ENCODE measurements at places on chromosomes 3 and 15.

- H3K27ac ChIP-seq: no peak overlapping the region
- H3K27me3 ChIP-seq: no peaks in the 10 kb centered on the region
- H3K36me3 ChIP-seq: no peaks in the 10 kb centered on the region
- DNase-seq: no peak
- H3K4me3 ChIP-seq: no peak overlapping the region
Observed at GRCh38 chr3:172189987-172190603, 150.7 kb downstream of the FNDC3B start.

GRCh38 chr3:191328383-191328961, 722 bp upstream of the CCDC50 start:
- peak overlapping the region; percentile 82 for H3K4me3 ChIP-seq
- no peaks in the 10 kb centered on the region for H3K4me1 ChIP-seq
- DNase-seq: no peak
- no peaks in the 10 kb centered on the region for H3K27me3 ChIP-seq
- no peaks in the 10 kb centered on the region for H3K36me3 ChIP-seq

GRCh38 chr3:174710612-174711011, 148.5 kb upstream of the NAALADL2 start:
- no peak overlapping the region for H3K4me3 ChIP-seq
- DNase-seq: no peak
- no peaks in the 10 kb centered on the region for H3K36me3 ChIP-seq
- no peak overlapping the region for H3K27ac ChIP-seq

DNA sequence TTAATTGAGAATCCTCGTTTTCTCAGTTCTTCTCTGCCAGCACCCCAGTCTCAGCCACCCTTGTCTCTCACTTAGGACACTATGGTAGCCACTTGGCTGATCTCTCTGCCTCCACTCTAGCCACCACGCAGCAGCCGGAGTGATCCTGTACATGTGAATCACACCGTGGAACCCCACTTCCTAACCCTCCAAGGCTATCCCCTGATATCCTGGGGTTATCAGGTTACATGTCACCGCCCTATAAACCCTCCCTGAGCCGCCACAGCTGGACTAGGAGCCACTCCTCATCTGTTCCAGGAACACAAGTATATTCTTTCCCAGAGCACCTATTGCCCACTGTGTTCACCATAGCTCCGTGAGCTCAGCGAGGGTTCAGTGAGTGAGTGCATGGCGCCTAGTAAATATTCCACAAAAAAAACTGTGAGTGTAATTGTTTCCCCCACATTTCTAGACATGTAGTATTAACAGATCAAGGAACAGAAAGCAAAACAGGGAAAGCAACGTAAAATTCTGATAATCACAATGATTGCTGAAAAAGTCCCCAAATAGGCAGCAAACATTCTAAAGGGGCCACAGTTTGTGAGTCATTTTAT, 661 bp upstream of the PARP14 start:
- H3K36me3 ChIP-seq: no peaks in the 10 kb centered on the region
- H3K4me1 ChIP-seq: peaks cover 16% of the 10 kb centered on the region
- peak overlapping the region; percentile 95 for H3K27ac ChIP-seq
- peak; percentile 32 for DNase-seq
- no peaks in the 10 kb centered on the region for H3K27me3 ChIP-seq
- H3K4me3 ChIP-seq: peak overlapping the region; percentile 71

DNA sequence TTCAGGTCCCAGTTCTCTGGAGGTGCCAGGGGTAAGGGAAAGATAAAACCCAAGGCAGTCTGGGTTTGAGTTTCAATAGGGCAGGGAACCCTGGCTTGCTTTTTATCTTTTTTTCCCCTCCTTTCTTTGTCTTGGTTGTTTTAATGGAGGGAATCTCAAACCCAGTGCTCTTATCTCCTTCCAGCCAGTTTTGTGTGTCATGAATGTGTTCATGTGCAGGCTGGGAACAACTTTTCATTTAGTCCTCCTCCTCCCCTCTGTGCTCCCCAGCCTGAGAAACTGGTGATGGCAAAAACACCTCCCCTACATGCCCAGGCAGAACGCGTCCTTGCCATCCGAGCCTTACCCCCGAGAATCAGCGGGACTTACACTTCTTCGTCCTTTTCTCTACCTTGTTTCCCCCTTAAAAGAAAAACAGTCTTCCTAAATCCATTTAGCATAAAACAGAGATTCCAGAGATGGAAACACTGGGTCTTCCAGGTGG, 10.9 kb downstream of the SEMA3G start:
- H3K27ac ChIP-seq: no peak overlapping the region
- H3K4me1 ChIP-seq: peaks cover 10% of the 10 kb centered on the region
- no peaks in the 10 kb centered on the region for H3K36me3 ChIP-seq
- DNase-seq: no peak

DNA sequence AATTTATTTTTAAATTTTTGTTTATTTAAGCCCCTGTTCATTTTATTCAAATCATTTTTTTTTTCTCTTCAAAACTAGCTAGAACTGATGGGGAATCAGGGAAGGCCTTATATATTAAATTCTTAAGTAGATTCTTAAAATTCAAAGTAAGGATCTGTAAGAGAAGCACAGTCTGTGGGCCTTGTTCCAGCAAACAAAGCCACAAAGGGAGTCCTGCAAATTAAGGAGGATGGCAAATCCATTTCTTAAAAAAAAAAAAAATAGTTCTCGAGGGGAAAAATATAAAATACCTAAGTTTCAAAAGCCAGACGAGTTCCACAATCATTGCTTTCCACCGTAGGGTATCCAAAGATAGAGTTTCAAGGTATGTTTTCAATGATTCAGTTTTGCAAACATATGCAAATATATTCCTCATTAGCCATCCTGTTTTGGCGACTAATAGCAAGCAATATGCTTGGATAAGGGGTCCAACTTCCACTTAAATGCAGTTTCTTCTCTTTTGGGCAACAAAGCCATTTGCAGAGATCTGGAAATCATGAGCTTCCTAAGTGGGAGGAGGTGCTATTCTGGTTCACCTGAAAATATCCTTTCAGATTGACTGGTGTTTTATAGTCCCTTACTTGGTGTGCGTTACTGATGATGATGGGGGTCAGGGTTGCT, 46.8 kb downstream of the CDIN1 start:
- H3K4me3 ChIP-seq: no peak overlapping the region
- no peaks in the 10 kb centered on the region for H3K36me3 ChIP-seq
- DNase-seq: no peak
- no peaks in the 10 kb centered on the region for H3K27me3 ChIP-seq
- H3K27ac ChIP-seq: no peak overlapping the region
- no peaks in the 10 kb centered on the region for H3K4me1 ChIP-seq

DNA sequence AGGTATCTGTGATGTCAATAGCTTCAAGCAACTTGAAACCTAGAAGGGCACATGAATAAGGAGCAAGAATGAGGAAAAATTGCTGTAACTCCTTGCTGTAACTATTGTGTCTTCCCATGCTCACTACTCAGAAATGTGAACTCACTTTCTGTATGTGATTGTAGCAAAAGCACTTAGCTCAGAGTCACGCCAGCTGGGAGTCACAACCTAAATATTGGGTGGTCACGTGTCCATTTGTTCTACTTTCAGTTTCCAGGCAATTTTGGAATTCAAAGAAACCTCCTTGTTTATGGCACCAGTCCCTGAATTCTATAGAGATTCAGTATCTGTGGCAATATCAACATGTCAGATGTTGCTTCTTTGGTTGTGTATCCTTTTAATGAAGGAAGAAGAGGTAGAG, 241.6 kb upstream of the AZI2 start:
- no peak overlapping the region for H3K4me3 ChIP-seq
- DNase-seq: no peak
- no peak overlapping the region for H3K27ac ChIP-seq
- no peaks in the 10 kb centered on the region for H3K36me3 ChIP-seq
- H3K27me3 ChIP-seq: no peaks in the 10 kb centered on the region

- DNase-seq: no peak
- peak overlapping the region; percentile 50 for H3K27ac ChIP-seq
- no peaks in the 10 kb centered on the region for H3K27me3 ChIP-seq
- H3K36me3 ChIP-seq: no peaks in the 10 kb centered on the region
Observed at GRCh38 chr15:44289259-44289790, 806 bp downstream of the GOLM2 start.

- no peak overlapping the region for H3K27ac ChIP-seq
- DNase-seq: no peak
- H3K27me3 ChIP-seq: no peaks in the 10 kb centered on the region
Observed at GRCh38 chr3:23406601-23407000, 203.5 kb downstream of the UBE2E2 start.

- no peak within 1 kb of the TSS for H3K27ac ChIP-seq
- DNase-seq: no peak
- no peaks in the 10 kb centered on the region for H3K27me3 ChIP-seq
- no peaks in the 10 kb centered on the region for H3K4me1 ChIP-seq
Observed at GRCh38 chr3:46208167-46208704, at the start of gene CCR1. TSS of gene CCR1 (minus strand) at chr3:46208313. CDS start at chr3:46204313, 4,000 bp downstream.

DNA sequence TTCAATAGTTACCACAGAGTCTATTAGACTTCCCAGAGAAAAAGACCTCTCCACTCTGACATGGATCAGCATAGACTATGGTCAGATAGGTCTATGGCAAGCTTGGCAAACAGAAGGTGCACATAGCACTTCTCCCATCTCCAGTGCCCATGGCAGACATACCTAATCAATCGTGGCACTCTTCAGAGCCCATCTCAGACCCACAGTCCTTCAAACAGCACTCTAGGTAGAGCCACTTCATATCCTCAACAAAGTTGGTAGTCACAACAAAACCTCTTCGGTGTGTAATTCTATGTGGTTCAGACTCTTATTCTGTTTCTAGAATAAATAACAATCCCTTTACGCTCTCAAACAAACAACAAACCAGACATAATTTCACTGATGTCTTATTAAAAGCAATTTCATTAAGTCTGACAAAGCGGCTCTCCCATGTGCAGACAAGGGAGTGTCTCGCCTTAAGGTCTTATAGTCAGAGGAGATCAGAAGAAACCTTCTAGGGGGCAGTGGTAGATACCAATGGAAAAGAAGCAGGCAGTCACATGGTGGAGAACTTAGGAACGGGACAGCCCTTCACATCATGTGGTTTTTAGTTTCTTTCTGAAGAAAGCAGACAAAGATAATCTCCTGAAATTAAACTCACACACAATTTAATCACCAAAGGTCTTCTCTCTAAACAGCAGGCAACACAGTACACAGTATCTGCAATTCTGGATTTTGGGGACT, 483.4 kb downstream of the FOXP1 start:
- H3K4me1 ChIP-seq: peaks cover 17% of the 10 kb centered on the region
- no peaks in the 10 kb centered on the region for H3K27me3 ChIP-seq
- no peaks in the 10 kb centered on the region for H3K36me3 ChIP-seq
- H3K27ac ChIP-seq: no peak overlapping the region

DNA sequence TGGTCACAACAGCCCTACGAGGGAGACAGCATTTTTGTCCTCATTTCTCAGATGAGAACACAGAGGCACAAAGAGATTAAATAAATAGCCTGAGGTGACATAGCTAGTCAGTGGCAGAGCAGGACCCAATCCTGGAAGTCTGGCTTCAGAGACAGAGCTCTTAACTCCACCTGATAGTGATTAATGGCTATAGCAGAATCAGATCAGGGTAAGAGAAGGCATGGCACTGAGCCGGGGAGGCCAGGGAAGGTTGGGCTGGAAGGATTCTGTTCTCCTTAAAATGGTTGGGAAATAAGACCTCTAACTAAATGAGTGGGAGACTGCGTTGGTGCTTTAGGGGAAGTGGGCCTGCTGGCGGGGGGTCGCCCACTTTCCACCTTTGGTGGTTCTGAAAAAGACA, 104.5 kb downstream of the VGLL4 start:
- H3K27ac ChIP-seq: no peak overlapping the region
- H3K4me1 ChIP-seq: peaks cover 7% of the 10 kb centered on the region
- H3K36me3 ChIP-seq: no peaks in the 10 kb centered on the region
- DNase-seq: no peak
- no peaks in the 10 kb centered on the region for H3K27me3 ChIP-seq
- H3K4me3 ChIP-seq: no peak overlapping the region

GRCh38 chr3:104437131-104437750, 929.5 kb upstream of the ALCAM start:
- no peaks in the 10 kb centered on the region for H3K36me3 ChIP-seq
- no peak for DNase-seq
- H3K27ac ChIP-seq: no peak overlapping the region
- no peaks in the 10 kb centered on the region for H3K27me3 ChIP-seq

- H3K4me1 ChIP-seq: no peaks in the 10 kb centered on the region
- no peak for DNase-seq
- no peaks in the 10 kb centered on the region for H3K27me3 ChIP-seq
- H3K27ac ChIP-seq: no peak overlapping the region
- H3K4me3 ChIP-seq: no peak overlapping the region
Observed at GRCh38 chr3:173025941-173026340, 115.1 kb downstream of the SPATA16 start.

DNA sequence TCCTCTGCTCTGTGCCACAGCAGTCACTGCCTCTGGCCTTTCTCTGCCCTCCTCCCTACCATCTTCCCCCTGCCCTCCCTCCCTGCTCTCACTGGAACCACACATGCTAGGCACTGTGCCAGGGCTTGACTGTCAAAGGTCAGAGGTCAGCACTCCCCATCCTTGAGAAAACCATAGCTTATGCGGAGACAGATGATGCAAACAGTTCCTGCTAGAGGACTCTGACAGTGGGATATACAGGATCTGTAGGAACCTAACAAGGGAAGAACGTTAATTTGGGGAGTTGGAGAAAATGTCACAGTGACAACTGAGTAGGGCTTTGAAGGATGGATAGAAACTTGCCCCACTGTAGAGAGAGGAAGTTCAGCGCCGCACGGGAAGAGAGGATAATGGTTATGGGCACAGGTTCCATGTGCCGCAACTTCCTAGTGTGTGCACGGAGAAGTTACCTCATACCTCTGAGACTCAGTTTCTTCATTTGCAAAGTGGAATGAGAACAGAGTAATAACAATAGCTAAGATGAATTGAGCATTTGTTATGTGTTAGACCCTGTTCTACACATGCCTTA, 29.3 kb upstream of the XYLB start:
- H3K4me1 ChIP-seq: no peaks in the 10 kb centered on the region
- no peaks in the 10 kb centered on the region for H3K27me3 ChIP-seq
- H3K4me3 ChIP-seq: no peak overlapping the region
- DNase-seq: no peak
- no peaks in the 10 kb centered on the region for H3K36me3 ChIP-seq

DNA sequence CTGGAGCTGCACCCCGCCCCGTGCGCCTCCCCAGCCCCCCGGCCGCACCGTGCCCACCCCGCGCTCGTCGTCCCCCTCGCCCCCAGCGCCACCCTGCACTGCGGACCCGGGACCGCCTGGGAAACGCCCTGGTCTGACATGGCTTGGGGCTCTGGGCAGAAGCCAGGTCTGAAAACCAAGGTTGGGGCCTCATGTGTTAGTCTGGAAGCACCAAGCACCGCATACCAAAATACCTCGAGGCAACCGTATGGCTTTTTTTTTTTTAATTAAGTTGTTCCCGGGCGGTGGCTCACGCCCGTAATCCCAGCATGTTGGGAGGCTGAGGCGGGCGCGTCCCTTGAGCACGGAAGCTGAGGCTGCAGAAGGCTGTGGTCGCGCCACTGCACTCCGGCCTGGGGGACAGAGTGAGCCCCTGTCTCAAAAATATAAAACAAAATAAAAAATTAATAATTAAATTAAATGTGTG, 91.5 kb upstream of the CHD2 start:
- H3K27ac ChIP-seq: peak overlapping the region; percentile 56
- DNase-seq: peak; percentile 76
- H3K36me3 ChIP-seq: no peaks in the 10 kb centered on the region
- H3K4me1 ChIP-seq: peaks cover 8% of the 10 kb centered on the region
- H3K4me3 ChIP-seq: peak overlapping the region; percentile 57

GRCh38 chr15:83561661-83562060, 92.3 kb upstream of the ADAMTSL3 start:
- no peaks in the 10 kb centered on the region for H3K27me3 ChIP-seq
- no peak overlapping the region for H3K4me3 ChIP-seq
- H3K4me1 ChIP-seq: no peaks in the 10 kb centered on the region
- DNase-seq: no peak
- no peaks in the 10 kb centered on the region for H3K36me3 ChIP-seq

GRCh38 chr3:128128251-128128650, 4.6 kb upstream of the RUVBL1 start:
- no peak overlapping the region for H3K4me3 ChIP-seq
- no peak overlapping the region for H3K27ac ChIP-seq
